ENCODE measurements at places on chromosomes 6 and 20.

DNA sequence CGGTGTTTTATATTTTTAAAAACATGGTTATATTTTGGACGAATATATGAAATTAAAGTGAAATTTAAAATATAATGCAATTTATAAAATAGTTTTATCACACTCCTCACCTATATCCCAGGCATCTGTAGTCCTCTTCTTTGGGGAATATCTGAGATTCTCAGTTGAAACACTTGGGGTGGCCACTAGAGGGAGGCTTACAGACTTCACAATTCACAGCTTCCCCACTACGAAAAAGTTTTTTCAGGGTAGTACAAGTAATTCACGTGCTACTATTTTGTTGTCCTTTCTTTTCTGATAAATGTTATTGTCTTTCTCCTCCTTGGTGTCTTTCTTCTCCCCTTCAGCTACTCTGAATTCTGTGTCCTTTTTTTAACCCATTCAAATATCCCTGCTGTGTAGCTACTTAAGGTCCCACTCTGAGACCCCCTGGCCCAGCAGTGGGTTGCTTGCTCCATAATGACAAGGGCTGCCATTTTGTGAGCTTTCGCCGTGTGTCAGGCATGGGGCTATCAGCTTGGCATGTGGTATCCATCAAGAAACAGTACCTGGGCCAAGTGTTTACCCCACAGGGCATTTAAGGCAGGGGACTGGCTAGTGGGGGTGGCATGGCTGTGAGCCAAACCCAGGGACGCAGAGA, 43.6 kb upstream of the PHACTR3 start:
- DNase-seq: no peak

DNA sequence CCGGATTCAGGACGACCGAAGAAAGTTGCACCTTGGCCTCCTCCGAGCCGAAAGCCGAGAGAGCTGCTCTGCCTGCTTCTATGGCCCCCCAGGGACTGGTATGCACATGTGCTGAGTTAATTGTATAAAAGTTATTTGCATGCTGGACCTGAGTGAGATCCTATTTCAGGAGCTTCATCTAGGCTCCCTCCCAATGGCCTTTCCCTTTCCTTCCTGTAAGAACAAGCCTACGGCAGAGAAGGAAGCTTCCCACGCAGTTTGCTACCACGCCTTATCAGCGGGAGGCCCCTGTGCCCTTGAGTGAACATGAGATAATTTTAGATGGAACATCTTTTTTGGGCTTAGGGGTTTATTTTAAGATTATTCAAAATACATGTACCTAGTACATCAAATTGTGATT, 65.9 kb downstream of the RIN2 start:
- peak; percentile 35 for DNase-seq

- DNase-seq: peak; percentile 32
Observed at GRCh38 chr6:150659046-150659763, 59.5 kb downstream of the PLEKHG1 start.

GRCh38 chr6:31473780-31474761, 23.9 kb upstream of the MICB start:
- peak; percentile 91 for DNase-seq

DNA sequence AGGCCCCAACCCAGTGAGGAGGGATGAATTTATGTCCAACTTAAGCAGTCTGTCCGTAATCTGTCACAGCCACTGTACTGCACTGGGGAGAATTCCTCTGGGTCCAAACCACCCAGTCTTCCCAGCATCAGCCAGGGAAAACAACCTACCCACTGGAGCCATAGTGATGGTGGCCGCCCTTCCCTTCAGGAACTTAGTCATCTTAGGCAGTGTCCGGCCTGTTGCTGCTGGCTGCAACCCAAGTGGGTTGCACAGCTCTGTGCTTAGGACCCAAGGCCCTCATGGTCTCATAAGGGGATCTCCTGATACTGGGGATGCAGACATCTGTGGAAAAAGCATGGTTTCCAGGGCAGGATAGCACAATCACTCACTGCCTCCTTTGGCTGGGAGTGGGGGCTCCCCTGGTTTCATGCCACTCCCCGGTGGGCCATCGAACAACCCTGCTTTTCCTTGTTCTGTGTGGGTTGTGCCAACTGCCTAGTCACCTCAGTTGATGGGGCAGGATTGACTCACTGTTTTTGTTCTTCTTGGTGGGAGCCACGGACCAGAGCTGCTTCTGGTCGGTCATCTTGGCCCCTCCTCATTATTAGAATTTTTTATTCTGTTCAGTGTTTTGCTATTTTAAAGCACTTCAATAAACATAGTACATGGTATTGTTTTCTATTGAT, 591.9 kb downstream of the DOK5 start:
- DNase-seq: no peak

DNA sequence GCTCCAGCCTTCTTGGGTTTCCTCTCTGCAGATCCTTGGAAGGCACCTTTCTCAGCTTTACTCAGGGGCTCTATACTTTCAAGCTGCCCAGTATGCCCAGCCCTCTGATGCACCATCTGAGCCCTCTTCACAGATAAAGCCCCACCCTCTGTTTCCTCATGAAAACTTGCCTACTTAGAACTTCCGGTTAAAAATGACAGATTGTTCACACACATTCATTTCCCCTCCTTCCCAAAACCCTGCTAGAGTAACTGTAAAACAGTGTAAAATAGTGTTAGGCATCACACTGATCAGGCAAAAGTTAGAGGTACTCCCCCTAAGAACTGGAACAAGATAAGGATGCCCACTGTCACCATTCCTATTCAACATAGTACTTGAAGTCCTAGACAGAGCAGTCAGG, 14.0 kb upstream of the GCM1 start:
- no peak for DNase-seq

DNA sequence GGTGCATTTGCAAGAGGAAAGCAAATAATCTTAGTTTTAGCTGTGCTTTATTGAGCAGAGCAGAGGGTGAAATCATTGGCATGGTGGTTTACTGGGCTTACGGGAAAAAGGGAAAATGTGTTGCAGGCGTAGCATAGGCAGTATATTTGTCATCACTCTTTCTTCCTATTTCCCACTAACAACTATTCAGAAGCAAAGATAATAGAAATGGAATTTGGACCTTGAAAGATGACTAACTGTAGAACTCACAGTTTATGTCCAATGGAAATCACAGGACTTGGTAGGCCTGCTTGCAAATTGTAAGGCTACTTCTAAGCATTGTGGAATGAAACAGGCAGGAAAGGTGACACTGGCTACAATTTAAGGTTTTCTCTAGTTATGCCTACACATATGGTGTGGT, 611.9 kb upstream of the MAN1A1 start:
- DNase-seq: no peak

Measured in epithelial cell of esophagus (primary cell).